ENCODE measurements at places on chromosomes 3 and 15.
A peak's percentile ranks its signal among the peaks of the same experiment; 100 is the strongest.

DNA sequence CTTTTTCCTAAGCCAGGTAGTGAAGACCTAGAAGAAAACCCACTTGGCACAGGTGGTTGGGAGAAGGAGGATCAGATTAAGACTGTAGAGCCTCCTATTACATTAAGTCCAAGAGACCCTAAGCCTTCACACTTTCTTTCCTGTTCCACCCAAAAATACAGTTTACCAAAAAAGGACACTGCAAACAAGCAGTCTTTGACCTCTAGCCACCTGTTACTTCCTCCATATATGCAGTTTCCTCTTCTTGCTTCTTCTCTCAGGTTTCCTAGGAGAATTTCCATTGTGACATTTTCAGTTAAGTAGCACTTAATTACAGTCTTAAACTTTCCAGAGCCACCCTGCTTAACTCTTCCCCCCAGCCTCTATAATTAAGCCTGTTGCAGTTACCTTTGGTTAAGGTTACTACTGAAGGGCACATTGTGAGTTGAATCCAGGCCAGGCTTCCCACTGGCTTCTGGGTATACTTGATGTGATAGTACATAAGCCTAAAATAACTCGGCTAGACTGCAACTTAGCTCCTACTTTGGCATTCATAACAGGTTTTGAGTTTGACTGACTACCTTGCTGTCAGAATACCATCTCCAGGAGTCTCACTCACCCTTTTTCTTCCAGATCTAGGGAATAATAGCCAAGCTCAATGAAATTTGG lies 114.2 kb upstream of the UMPS start:
- DNase-seq = no peak

DNA sequence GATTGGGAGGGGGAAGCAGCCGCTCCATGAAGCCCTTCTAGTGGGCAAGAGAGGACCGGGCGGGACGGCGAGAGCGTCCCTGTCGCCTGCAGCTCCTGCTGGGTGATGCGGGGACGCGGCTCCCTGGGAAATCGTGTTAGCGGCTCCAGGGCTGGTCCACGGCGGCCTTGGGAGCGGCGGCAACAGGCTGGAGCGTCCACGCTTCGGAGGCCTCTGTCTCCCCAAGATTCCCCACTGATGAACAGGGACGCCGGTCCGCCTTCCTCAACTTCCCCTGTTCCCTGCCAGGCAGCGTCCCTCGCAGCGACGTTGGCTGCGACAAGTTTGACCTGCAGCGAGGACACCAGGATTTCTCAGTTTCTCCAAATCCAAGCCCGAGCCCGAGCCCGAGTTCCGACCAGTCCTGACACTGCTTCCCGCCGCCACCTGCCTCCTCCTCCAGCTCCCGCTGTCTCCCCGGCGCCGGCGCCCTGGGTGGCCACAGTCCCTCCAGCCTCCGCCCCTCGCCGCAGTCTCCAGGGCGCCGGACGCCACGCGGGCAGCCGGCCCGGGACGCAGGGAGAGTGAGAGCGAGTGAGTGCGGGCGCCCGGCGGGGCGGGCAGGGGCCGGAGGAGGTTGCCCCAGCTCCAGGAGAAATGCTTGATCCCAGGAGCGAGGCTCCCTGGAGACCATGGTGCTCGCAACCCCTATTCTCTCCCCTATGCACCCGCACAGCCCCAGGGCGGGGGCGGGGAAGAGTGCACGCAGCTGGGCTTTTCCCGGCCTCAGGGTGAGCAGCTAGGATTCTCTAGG lies 78.1 kb upstream of the RNF7 start:
- peak; percentile 36 for DNase-seq

GRCh38 chr3:15812183-15812582 lies 14.4 kb upstream of the ANKRD28 start:
- DNase-seq = no peak

DNA sequence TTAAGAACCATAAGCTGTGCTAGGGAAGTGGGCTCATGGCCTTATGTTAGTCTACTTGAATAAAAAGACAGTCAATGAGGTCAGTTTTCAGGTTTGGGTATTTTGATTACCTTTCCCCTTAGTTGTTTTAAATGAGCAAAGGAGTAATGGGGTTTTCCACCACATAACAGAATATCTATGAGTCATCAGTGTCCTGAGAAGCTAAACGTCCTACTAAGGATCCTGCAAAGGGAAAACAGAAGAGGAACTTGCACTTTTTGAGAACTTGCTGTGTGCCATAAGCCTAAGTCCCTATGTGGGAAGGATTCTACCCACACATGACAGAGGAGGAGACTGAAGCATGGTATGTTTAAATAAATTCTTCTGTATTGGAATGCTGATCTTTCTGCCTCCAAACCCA lies 292.8 kb upstream of the TMC3 start:
- DNase-seq = no peak

- no peak for DNase-seq
Measured at GRCh38 chr3:117762621-117763037, 1053.0 kb downstream of the TUSC7 start.

DNA sequence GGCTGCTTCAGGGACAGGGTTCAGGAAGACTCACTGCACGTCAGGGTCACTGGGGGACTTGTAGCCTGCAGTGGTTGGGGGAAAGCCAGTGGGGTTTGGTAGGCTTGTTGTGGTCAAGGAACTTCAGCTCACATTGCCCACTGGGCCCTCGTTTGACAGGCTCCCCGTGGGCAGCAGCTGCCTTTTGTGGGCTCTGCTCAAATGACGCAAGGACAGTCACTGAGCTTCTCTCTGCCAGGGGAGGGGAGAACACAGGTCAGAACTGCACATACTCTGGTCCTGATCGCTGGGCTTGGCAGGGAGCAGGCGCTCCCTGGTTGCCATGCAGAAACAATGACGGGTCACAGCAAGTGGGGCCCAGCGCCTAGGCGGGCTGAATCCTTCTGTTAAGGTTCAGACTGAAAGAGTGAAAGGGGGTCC lies 45.5 kb downstream of the FAM174B start:
- no peak for DNase-seq
